ENCODE measurements at places on chromosomes 16 and 17.

DNA sequence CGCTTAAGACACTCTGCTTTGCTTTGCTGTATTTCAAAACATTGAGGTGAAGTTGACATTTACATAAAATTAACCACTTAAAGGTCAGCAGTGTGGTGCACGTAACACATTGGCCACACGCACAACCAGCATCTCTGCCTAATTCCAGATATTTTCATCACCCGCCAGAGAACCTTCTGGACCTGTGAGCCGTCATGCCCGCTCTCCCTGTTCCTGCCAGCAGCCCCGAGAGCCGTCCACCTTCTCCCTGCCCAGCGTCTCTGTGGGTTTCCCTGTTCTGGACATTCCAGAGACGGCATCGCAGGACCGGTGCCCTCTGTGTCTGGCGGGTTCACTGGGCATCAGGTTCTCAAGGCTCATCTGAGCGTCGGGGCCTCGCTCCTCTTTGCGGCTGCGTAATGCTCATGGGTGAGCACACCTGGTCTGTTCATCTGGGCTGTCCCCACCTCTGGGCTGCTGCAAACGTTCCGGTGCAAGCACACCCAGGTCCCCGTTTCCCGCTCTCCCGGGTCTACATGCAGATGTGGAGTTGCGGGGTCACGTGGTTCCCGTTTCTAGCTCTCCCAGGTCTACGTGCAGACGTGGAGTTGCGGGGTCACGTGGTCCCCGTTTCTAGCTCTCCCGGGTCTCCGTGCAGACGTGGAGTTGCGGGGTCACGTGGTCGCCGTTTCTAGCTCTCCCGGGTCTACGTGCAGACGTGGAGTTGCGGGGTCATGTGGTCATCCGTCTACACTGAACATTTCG is 48.1 kb upstream of the GNG13 start:
- DNase-seq = no peak

- no peak for DNase-seq
These were observed 26.5 kb upstream of the C16orf87 start for GRCh38 chr16:46857368-46857945.

GRCh38 chr16:66620429-66620795 is 15.9 kb downstream of the CMTM3 start:
- no peak for DNase-seq

DNA sequence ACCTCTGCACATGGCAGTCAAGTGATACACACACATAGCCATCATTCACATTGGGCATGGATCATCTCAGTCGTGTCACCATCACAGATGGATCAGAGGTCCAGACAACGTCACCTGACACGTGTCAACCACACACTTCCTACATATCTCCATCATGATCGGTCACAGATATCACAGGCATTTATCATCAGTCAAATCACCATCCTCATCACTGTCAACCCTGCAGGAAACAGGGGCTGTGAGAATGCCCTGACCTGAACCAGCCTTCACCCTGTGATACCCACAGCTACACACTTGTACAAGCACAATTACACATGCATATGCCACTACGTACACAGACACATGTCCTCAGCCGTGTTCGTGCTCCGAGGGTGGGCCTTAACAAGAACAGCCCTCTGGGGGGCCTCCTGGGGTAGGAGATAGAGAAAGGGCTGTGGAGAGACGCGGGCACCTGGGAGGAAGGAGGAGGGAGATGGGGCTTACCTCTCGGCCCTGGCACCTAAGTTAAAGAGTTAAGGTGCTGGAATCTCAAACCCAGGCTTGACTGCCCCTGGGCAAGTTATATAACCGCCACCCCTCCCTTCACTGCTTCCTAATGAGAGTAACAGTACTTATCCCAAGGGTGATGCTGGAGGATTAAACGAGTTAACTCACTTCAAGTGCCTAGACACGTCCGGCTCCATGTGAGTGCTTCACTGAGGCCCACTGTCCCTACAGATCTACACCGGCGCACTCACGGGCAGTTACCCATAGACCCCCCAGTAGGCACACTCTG is 1.1 kb downstream of the SLC12A4 start:
- DNase-seq = no peak
